ENCODE measurements at places on chromosomes 11 and 22.

GRCh38 chr22:43343262-43343669 lies at the start of gene SCUBE1:
SCUBE1 (minus strand) TSS chr22:43343372; CDS start chr22:43343261, 111 bp downstream.
- no peak for DNase-seq

DNA sequence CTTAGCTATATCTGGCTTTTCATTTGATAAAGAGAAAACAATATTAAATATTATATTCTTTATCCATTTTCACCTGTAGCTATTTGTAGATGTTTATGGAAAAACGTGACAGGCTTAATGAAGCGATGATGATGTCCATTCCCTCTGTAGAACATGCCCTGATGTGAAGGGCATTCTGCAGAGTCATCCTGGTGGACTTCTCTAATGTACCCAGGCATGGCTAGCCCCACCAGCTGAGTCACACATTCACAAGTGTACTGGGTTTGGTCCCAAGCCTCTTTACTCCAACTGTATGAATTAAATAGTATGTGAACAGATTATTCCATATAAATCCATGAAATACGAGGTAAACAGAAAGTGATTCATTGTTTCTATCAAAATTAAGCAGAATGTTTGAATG lies 139.3 kb downstream of the CADM1 start:
- DNase-seq, result no peak

DNA sequence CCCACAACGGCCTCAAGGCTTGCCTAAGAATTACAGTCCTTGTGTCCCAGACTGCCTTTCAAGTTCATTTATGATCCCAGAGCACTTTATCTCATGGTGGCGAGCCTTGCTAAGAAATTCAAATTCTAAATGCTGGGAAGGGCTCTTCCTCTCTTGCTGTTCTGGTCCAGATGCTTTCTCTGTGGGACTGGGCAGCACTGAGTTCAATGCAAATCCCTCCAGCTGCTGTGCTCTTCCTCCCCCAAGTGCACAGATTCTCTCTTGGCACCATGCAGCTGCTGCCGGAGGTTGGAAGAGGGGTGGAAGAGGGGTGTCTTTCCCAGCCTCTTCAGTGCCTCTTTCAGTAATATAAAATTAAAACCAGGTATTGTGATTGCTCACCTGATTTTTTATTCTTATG lies 828.0 kb downstream of the DLG2 start:
- no peak for DNase-seq

DNA sequence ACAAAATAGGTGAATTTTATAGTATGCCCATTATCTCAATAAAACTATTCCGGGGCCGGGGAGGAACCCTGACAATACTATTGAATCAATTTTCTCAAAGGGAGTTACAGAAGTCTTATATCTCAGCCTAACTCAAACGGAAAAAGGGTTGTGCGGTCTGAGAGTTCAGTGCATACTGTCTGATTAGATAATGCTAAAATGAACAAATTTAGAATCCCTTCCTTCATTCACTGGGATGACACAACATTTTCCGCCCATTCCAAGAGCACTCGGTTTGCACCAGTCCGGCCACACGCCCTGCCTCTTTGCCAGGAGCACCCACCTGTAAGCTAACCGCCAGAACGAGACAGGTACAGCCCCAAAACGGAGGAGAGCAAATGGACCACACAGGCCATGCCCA lies 50.0 kb upstream of the NFRKB start:
- DNase-seq, result no peak

DNA sequence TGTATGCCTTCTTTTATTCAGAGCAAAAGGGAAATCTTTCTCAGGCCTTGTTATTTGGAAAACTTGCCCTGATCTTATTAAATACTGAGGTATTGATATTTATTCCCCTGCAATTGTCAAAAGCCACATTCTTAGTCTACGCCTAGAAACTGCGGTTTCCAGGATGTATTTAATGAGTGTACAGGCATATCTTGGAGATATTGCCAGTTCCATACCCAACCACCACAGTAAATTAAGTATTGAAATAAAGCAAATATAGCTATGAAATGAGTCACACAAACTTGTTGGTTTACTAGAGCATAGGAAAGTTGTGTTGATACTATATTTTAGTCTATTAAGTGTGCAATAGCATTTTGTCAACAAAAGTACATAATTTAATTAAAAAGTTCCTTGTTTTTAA lies 152.7 kb upstream of the CCDC179 start:
- no peak for DNase-seq

DNA sequence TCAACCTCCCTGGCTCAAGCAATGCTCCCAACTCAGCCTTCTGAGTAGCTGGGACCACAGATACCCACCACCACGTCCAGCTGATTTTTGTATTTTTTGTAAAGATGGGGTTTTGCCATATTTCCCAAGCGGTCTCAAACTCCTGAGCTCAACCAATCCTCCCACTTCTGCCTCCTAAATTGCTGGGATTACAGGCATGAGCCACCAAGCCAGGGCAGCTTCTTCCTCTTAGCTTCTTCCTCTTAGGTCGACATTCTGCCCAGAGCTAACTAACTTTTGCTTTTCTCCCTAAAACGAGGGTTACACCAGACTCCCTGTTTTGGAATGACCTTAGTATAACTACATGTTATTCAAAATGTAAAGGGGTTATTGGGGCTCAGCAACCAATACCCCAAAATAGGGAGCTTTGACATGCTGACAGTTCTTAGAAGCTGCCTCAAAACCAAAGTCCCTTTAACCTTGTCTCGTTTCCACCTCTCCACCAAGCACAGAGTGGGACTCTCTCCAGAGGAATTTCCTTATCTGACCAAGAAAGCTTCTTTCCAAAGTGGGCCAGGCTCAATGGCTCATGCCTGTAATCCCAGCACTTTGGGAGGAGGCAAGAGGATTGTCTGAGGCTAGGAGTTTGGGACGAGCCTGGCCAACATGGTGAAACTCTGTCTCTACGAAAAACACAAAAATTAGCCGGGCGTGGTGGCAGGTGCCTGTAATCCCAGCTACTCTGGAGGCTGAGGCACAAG lies 7.0 kb downstream of the HPS5 start:
- DNase-seq, result no peak

- no peak for DNase-seq
These were observed 50.1 kb upstream of the FLI1 start for GRCh38 chr11:128643661-128644317.

- DNase-seq, result no peak
These were observed 103.5 kb downstream of the WT1 start for GRCh38 chr11:32331792-32332191.

DNA sequence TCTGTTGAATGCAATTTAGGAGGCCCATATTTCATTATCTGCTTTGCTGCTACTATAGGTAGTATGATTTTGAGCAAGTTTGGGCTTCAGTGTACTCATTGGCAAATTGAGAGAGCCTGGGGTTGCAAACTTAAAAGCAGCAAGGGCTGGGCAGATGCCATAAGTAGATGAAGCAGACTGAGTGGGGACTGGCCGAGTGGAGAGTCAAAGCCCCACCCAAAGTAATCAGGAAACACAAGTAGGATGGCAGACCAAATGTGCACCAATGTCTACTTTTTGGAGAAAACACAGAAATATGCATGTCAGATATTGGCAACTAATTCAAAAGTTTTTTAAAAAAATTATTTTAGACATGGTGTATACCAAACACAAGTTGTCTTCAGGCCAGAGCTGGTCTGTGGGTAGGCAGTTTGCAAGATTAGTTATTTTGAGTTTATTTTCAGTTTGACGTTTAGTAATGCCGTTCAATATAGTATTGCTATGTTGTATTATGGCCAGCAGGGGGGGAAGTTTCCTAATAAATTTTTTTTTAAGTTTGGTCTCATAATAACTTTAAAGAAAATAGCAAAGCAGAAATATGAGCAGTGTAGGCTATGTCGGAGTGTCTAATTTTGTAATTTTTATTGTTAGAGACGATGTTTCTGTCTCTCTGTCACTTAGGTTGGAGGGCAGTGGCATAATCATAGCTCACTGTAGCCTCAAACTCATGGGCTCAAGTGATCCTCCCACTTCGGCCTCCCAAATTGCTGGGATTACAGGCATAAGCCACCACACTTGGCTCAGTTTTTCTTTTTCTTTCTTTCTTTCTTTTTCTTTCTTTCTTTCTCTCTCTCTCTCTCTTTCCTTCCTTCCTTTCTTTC lies 105.1 kb downstream of the HIPK3 start:
- peak; percentile 45 for DNase-seq

DNA sequence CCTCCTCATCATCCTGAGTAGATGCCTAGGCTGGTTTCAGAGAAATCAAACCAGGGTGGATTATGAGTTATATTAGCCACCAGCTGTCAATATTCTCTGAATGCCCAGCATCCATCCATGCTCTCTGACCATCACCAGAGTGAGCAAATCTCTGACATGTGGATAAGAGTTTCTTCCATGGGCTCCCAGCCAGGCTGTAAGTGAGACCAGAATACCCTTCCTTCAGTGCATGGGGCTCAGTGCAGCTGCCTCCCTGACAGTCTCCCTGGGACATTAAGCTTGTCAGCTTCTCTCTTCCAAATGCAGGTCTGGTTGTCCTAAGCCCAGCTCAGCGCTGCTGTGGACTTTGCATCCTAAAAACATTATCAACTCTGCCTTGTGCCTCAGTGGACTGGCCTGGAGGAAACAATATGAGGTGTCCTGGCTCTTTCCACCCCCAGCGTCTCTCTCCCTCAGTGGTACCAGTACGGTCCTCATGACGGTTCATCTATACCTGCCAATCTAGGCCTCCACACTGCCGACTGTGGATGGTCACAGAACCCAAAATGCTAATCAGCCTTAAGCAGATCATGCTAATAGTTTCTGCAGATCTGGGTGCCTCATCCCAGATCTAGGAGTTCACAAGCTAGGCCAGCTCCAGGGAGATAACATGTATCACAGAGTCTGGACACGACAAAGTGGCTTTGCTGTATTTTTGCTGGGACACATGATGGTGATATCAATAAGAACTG lies 41.6 kb upstream of the PRAME start:
- DNase-seq, result no peak

DNA sequence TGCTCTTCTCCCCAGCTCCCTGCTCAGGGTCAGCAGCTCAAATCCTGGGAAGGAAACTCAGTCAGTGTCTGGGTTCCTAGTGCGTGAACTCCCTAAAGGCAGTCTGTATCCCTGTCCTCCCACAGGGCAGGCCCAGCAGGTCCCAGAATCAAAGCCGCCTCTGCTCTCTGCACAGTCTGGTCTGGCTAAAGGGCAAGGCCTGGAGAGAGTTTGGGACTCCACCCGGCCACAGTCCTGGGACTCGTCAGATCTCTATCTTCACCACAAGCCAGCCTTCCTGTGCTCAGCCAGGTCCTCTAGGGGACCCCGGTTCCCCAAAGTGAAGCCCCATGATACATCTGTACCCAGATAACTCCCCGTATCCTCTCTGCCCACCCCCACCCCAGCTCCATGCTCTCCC lies 56.2 kb upstream of the CSNK2A3 start:
- DNase-seq, result no peak

- no peak for DNase-seq
These were observed 178.5 kb upstream of the ZBED5 start for GRCh38 chr11:11036185-11036847.

DNA sequence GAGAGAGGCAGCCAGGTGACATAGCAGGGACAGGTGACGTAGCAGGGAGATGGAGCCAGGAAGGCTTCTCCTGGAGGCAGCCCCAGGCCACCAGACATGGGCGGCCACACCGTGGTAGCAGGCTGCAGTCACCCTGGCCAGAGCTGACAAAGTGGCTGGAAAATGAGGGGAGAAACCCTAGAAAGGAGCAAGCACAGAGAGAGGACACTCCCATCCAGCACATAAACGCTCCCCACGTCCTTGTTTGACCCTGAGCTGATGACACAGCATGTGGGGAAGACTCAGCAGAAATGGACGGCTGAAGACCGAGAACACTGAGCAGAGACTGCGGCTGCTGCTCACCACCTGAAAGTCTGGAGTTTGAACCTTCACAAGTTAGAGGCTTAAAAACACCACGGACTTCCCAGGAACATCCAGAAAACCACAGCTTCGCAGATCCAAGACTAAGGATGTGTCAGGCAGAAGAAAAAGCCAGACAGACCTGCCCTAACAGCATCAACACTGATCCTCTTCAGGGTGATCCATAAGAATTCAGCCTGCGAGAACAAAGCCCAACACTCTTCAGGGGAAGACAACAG lies 28.7 kb downstream of the DRD4 start:
- DNase-seq, result peak; percentile 38

DNA sequence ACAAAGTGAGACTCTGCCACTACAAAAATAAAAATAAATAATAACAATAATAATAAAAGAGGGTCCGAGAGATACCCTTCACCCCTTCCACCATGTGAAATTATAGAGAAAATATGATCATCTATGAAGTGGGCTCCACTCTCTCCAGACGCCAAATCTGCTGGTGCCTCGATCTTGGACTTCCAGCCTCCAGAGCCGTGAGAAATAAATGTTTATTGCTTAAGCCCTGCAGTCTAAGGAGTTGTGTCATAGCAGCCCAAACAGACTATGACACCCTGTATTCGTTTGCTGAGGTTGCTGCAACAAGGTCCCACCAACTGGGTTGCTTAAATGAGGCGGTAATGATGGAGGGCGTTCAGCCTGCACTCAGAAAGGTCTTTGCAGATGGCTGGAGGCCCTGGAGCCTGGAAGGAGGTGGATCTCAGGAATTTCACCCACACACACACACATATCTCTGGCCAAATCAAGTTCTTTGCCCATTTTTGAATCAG lies 7.6 kb upstream of the SEPTIN5 start:
- DNase-seq, result no peak

- DNase-seq, result no peak
These were observed 29.2 kb upstream of the CHRNA10 start for GRCh38 chr11:3700410-3700809.

DNA sequence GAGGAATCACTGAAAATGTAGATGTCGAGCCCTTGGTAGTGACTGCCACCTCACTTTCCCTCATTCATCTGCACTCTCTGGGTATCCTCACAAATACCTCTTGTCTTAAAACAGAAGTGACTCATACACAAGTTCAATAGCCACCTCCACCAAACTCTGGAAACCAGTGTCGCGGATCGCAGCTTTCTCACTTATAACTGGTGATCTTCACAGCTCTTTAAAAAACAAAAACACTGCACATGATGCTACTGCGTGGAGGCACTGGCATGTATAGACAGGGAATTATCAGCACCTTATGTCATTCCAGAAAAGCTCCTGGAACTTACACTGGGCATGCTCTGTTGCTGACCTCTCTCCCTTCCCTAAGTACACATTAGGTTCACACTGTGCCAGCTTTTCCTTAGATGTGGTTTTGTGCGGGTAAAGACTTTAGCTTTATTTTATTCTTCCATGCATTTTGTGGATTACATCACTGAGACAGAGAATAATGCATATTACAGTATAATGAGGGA lies 425.5 kb upstream of the CADM1 start:
- DNase-seq, result no peak

DNA sequence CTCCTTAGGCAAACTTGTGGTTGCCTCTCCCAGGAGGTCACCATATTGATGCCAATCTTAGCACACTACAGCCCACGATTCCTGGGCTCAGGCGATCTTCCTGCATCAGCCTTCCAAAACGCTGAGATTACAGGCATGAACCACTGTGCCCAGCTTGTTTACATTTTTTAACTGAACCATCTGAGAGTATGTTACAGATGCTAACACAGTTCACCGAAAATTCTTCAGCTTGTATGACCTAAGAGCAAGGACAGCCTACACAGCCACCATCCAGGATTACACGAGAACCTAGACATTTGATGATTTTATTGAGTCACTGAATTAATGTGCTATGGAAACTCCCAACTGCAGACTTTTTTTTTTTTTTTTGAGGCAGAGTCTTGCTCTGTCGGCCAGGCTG lies 5.8 kb upstream of the LGALS1 start:
- DNase-seq, result no peak

GRCh38 chr22:37310075-37310606 lies 27.8 kb downstream of the CYTH4 start:
- DNase-seq, result no peak

- no peak for DNase-seq
These were observed 976 bp downstream of the HBD start for GRCh38 chr11:5233307-5233706.
